ENCODE measurements at places on chromosomes 4 and X.
A peak's percentile ranks its signal among the peaks of the same experiment; 100 is the strongest.

DNA sequence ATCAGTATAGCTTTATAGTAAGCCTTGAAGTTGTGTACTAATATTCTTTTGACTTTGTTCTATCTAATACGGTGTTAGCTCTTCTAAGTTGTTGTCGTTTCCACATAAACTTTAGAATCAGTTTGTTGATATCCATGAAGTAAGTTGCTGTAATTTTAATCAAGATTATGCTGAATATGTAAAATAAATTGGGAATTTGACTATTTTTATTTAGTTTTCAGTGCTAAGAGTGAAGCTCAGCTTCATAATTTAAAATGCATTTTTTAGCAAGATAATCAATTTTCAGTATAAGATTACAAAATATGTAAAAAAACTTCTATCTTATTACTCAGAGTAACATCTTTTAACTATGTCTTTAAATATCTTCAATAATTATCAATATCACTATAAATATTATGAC, 1374.8 kb downstream of the PCDH7 start:
- no peak for DNase-seq

GRCh38 chr4:155734065-155734464, 24.8 kb upstream of the GUCY1B1 start:
- no peak for DNase-seq

DNA sequence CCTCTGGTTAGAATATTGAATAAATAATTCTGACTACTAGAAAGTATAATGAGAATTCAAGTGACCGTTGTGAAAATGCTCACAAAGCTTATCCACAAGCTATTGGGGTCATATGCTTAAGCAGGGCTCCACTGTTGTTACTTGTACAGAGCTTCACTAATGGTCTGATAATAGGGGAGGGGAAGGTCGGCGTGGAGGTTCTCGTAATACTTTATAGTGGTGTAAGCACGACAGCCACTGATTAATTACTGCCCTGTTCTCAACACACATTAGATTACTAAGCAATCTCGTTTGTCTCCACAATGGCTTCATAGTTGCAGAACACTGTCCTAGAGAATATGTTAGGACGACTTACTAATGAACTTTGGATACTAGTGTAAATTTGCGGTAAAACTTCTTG, 11.6 kb downstream of the UNC5C start:
- DNase-seq = no peak

- DNase-seq = peak; percentile 19
Measured at GRCh38 chr4:141654098-141654497, 17.7 kb downstream of the IL15 start.

GRCh38 chr4:150045410-150045809, 32.8 kb upstream of the DCLK2 start:
- DNase-seq = no peak

DNA sequence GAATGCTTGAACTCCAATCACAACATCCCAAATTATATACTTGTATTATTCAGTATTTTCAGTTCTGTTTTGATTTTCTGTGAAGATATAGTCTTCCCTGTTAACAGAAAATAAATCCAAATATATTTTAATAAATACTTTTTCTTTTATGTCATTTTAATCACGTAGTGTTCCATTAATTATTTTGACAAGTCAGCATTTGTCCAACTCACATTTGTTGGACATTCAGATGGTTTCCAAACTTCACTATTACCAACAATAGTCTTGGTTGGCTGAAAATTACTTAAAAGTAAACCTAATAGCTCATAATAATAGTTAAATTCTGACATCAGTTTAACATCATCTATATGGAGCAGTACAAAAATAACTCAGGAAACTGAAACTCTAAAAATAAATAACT, 60.7 kb upstream of the SPANXD start:
- no peak for DNase-seq

- no peak for DNase-seq
Measured at GRCh38 chr4:83230928-83231327, 53.7 kb downstream of the COQ2 start.

DNA sequence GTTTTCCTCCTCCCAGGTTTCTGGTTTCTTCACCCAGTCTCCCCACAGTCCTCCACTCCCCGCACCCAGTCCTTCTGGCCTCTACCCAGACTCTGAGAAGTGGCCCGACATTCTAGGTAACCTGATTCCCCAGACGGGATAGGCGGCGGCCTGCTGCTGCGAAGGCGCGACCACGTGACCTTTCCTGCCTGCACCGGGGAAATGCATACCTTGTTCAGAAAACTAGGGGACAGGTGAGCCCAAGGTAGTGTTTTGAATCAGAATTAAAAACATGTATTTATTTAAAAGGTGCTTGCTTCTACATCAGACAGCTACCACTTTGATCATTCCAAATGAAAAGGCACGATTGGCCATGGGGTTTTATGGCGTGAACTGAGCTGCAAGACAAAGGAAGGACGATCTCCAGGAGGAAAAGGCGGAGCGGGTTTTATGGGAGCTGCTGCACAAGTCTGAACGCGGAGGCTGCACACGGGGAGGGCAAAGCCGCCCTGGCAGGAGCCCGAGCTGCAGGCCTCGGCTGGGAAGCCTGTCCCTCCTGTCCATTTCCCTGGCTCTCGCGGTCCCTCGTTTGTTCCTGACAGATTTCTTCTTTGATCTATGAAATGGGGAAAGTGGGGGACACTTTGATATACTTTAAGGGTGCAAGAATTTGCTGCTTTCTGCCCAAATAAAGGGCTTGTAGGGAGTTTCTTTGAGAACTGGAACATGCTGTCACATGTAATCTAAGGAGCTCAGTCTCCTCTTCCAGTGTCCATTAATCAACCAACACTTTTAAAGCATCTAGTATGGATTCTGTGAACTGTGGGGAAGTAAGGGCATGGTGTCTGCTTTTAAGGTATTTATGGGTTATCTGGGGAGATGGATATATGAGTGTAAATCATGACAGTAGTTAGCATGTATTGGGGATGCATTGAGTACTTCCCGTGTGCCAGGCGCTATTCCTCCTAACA, 150.9 kb downstream of the SPRY1 start:
- DNase-seq = no peak

GRCh38 chr4:150476776-150477175, 105.2 kb upstream of the MAB21L2 start:
- no peak for DNase-seq

DNA sequence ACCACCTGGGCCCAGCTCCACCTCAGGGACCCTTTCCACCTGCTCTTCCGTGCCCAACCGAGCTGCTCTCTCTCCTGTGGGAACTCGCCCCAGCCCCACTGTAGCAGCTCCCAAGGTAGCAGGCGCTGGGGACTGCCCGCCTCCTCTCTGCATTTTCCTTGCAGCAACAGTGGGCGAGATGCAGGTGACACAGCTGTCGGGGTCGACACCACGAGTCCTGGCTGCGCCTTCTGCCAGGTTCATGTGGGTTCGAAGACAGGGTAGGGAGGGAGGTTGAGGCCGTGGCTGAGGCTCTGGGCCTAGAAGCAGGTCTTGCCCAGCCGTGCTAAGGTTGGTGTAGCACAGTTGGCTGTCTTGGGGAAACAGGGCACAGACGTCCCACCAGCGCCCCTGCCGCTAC, 245.2 kb upstream of the FSTL5 start:
- no peak for DNase-seq

DNA sequence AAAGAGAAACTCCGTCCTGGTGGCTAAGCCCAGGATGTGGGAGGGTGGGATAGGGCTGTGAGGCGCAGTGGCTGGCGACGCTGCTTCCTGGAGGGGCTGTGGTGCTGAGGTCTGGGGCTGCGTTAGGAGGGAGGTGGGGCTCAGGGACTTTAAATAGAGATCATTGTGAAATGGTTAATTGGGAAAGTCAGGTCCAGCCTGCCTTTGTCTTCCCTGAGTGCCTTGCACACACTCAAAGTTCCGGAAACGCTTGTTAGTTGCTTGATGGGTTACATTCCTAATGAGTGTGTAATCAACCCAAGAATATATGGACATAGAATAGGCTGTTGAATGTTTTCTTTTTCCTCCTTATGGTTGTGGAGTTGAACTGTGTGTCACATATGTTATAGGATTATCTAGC, 55.7 kb upstream of the CLDN34 start:
- no peak for DNase-seq

DNA sequence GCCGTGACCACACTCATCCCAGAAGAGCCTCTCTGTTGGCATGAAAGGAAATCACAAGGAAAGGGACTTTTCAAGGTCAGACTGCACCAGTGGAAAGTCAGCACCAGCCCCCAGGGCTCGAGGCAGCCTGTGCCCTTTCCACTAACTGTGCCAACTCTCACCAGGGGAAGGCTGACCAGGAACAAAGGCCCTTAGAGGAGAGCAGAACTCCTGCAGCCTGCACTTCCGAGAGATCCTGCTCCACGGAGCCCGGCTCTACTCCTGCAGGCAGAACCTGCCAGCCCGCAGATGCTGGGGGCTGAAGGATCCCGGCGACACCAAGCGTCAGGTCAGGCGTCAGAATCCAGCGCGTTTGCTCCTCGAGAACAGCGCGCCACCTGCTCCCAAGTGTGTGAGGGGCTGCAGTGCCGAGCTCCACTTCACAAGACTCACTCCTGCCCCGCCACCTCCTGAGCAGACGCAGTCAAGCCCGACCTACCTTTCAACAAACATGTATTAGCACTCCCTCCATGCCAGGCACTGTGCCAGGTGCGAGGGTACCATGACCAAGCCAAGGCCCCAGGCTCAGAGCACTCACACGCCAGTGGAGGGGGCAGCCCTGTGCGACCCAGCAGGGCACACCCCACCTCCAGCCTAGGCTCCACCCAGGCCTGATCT, 13.6 kb upstream of the HELT start:
- DNase-seq = no peak

DNA sequence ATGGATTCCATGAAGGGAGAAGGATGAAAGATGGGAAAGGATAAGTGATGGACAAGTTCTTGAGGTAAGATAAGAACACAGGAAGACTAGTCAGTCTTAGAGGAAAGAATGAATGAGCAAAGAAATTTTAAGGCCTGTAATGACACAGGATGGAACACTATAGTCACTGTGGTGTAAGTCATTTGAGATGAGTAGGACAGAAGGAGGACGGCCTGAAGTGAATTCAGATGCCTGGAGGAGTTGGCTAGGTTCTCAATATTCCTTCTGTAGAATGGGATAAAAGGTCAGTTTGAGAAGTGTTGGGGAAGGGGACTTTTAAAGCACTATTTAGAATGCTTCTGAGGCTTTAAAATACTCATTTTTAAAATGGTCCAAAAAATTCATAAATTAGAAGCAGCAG, 3.9 kb downstream of the MSMO1 start:
- DNase-seq = peak; percentile 11

GRCh38 chr4:74772783-74773182, 21.5 kb downstream of the BTC start:
- no peak for DNase-seq

GRCh38 chrX:47562615-47563243, 1.7 kb downstream of the ARAF start:
- no peak for DNase-seq

GRCh38 chr4:89715631-89716030, 121.3 kb downstream of the SNCA start:
- no peak for DNase-seq

GRCh38 chrX:53048169-53049126, at the start of gene GPR173:
Gene GPR173, plus strand, starts transcription at chrX:53048789. Its CDS starts 27,833 bp downstream, at chrX:53076622.
- peak; percentile 30 for DNase-seq

DNA sequence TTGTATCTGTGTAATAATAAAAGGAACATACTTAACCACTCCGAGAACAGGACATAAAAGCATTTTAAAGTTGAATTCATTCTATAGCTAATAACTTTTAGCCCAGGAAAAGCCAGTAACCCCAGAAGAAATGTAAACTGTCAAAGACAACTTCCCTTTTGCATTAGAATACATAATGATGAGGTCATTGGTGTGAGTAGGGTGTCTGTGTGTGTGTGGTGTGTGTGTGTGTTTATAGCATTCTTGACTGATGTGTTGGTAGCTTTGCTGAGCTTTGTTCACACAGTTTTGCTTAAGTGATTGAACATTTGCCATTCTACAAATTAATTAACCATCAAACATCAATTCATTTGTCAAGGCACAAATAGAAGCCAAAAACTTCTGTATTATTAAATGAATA, 559.6 kb downstream of the ARAP2 start:
- no peak for DNase-seq

DNA sequence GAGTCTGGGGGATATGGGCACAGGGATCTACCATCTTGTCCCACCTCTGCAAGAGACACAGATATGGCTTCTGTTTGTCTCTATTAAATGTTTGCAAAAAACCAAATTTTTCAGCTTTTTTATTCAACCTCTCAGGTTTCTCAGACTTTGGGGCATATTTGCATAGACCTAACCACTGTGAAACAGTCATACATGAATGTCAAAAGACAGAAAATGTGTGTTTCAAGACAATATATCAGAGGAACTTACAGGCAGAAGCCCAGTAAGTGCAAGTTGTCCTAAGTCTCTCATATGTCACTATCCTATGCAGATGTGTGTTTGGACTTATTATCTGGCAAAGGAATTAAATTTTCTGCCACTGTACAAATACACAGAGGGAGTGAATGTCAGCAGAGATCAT, 951.2 kb downstream of the PCDH18 start:
- DNase-seq = no peak

DNA sequence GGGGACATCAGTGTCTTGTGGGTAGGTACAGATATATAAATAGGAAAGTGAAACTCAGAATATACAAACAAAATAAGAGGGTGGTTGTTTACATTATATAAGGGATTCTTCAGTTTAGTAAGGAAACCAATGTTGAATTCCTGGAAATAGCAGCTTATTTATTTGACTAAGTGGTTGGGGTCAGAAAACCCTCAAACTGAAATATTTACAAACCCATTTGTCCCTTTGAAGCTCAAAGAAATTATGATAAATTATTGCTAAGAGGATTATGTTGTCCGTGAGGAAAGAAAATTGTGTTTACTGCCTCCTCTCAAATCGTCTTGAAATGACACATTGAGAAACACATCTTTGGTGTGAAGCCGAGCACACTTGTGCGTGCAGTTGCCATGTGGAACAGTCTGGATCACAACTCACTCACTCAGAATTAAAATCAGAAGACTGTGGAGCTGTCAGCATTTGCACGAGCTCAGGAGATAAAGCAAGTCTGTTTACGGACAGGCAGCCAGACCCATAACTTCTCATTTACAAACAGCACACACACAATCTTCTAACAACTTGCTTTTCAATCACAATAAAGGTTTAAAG, 46.8 kb upstream of the SETD7 start:
- no peak for DNase-seq
